Fibroblast of villous mesenchyme (primary cell): ENCODE measurements at places on chromosomes 2 and 18. TPM values are rescaled to one million over a fixed set of nuclear protein-coding genes. Genes with fewer than 3 reads are reported as not detected.

- DNase-seq, result peak; percentile 78
Observed at GRCh38 chr2:42046819-42047487, 868 bp upstream of the PKDCC start.

GRCh38 chr2:47223980-47224379 lies 68.9 kb upstream of the STPG4 start:
- peak; percentile 67 for DNase-seq

GRCh38 chr2:164430166-164430783 lies 191.0 kb downstream of the GRB14 start:
- peak; percentile 44 for DNase-seq

- DNase-seq, result no peak
Observed at GRCh38 chr18:35511428-35511827, 13.7 kb upstream of the INO80C start.

DNA sequence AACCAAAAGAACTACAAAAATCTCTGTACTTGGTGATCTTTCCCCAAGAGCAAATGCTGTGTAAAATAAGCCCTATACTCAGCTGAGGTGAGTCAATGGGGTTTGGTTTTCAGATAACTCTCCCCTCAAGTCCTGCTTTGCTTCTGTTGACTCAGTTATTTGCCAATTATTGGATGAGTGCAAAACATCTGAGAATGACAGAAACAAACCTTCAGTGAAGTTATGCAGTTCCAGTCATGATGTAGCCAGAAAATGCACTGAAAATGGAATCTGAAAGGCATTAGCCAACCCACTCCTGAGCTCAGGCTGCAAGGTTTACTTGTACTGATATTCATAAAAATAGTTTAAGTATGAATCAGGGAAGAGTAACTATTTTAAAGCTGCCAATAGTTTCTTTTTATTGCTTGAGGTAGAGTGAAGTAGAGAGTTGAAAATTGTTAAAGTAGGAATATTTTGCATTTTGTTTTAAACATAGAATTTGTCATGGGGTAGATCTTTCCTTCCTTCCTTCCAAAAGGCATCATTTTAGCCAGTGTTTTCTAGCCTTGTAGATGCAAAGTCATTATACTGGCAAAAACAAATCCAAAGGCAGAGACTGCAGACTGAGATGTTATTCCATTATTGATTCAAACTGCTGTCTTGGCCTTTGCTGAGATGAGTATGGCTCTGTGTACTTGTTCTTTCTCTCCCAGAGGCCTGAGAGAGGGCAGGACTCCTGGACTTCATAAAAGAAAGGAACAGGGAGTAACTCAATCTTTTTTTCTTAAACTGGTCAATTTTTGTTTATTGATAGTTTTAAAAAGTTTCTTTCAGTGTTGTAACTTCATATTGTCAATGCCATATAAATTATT lies 215.3 kb downstream of the RND3 start:
- peak; percentile 77 for DNase-seq

DNA sequence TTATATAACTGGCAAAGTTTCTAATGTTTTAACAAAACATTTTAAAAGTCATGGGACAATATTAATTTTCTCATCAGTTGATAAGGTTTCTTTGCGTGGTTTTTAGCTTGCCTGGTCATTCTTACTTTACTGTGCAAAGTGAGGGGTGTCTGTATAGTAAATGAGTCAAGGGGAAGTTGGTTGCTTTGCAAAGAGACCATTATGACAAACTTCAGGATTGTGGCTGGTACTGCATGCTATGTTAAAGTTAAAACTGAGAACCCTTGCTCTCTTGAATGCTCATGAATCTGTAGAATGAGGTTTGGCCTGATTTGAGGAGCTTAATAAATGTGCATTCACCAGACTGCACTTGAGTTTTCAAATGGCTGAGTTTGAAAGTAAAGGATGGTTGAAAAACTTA lies 47.0 kb downstream of the COL4A4 start:
- DNase-seq, result no peak

HRH4 gene
- under 0.01 TPM in 1 of 2 replicates, not detected in the other for total RNA-seq

- DNase-seq, result no peak
Observed at GRCh38 chr2:200258881-200259576, 47.5 kb upstream of the SPATS2L start.

GRCh38 chr18:47754311-47755101 lies 176.0 kb downstream of the SMAD2 start:
- peak; percentile 9 for DNase-seq

CXCR1 gene
- total RNA-seq, result not detected in 2 replicates
